ENCODE measurements at places on chromosomes 3 and 15.

- no peak for DNase-seq
Observed at GRCh38 chr3:64559588-64559987, 128.2 kb downstream of the ADAMTS9 start.

GRCh38 chr3:160170409-160171370, 54.5 kb upstream of the C3orf80 start:
- no peak for DNase-seq

- no peak for DNase-seq
Observed at GRCh38 chr15:80551348-80551747, 143.8 kb upstream of the ABHD17C start.

- DNase-seq = no peak
Observed at GRCh38 chr15:69574506-69574905, 121.9 kb downstream of the RPLP1 start.

Measured in fibroblast of skin of back (primary cell).